ENCODE measurements at places on chromosomes 16 and 17.

GRCh38 chr16:70769761-70770160 lies 31.2 kb downstream of the VAC14 start:
- DNase-seq = no peak

DNA sequence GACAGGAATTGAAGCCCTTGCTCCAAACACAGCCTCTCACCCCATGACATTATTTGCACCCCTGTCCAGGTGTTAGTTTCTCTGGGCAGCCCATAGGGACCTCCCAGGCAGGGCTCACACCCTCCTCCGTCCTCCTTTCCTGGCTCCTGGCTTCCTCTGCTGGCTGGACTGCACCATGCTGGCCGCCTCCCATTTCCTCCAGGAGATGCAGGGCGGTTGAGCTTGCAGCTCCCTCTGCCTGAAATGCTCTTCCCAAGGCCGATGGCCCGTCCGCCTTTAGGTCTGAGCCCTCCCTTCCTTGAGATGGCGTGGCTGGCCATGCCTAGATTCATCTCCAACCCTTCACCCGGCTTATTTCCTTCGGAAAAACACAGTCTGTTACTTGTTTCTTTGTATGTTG lies 334.8 kb downstream of the SNX29 start:
- DNase-seq = no peak

DNA sequence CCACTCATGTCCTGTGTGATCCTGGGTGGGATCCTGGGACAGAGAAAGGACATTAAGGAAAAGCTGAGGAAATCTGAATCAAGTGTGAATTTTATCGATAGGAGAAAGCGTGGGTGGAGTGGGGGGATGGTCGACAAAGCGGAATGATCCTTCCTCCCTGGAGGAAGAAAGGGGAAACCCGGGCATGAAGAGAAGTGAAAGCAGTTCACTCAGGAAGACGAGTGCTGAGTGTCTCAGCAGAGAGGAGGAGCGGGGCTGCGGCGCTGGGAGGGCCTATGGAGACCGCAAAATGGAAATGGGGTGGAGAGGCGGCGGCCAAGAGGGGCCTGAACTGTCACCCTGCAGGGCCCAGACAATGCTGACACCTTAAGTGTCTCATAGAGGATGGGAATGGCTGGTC lies 8.7 kb downstream of the ZDHHC7 start:
- DNase-seq = no peak

- DNase-seq = no peak
Measured at GRCh38 chr17:10156948-10157607, 41.3 kb downstream of the GAS7 start.

GRCh38 chr16:61547626-61548025 lies 488.6 kb downstream of the CDH8 start:
- DNase-seq = no peak

- no peak for DNase-seq
Measured at GRCh38 chr17:36614081-36614480, 12.7 kb downstream of the MRM1 start.

DNA sequence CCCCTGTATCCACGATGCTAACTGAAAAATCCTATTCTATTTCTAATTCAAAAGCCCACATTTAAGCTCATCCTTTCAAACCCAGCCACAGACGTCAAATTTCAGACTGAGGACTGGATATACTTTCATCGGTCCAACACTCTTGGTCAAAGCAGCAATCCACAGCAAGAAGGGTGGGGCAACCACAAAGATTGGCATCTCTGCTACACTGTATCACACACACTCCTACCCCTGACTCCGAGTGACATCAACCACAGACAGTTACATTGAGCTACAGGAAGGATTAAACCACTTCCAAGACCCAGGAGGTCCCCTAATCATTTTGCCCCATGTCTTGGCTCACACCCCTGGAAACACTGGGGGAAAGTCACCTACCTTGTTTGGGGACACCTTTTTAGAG lies 61.3 kb downstream of the GRIN2A start:
- no peak for DNase-seq

GRCh38 chr17:39238311-39238972 lies 12.7 kb upstream of the STAC2 start:
- DNase-seq = peak; percentile 46

GRCh38 chr16:56222474-56222997 lies 31.2 kb downstream of the GNAO1 start:
- DNase-seq = no peak

GRCh38 chr17:21351366-21352065 lies 24.6 kb upstream of the KCNJ12 start:
- no peak for DNase-seq

- DNase-seq = no peak
Measured at GRCh38 chr17:42266918-42267766, 9.0 kb downstream of the STAT5B start.

DNA sequence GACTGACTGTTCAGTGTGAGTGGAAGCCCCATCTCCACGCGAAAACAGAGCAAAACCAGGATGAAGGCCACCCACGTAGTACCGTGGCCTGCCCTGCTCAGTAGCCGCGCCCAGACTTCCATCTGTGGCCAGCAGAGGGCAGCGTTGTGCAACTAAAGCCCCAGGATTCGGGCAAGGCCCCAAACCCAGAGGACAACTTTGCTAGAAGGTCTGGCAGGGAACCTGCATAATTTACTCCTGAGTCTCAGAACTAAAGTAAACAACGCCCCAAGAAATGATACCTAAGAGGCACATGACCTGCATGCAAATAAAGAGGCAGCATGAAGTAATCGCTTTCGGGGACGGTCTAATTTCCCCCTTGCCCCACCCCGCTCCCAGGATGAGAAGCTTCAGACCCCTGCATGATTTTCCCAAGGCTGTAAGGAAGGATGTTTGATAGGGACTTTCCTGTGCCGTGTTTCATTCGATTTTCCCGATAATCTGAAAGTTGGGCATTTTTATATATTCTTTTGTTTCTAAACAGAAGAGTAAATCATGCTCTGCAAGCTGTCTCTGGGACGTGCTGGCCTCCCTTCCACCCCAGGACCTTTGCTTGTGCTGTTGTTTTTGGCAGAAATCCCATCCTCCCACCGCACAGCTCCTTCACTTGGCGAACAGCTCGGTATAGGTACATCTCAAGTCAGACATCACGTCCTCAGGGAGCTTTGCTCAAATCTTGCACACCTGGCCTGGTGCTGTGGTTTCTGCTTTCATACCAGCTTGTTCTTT lies 18.6 kb downstream of the HSBP1 start:
- peak; percentile 77 for DNase-seq

GRCh38 chr16:77540646-77541045 lies 105.8 kb upstream of the ADAMTS18 start:
- no peak for DNase-seq

- no peak for DNase-seq
Measured at GRCh38 chr16:82748026-82748425, 121.3 kb downstream of the CDH13 start.

DNA sequence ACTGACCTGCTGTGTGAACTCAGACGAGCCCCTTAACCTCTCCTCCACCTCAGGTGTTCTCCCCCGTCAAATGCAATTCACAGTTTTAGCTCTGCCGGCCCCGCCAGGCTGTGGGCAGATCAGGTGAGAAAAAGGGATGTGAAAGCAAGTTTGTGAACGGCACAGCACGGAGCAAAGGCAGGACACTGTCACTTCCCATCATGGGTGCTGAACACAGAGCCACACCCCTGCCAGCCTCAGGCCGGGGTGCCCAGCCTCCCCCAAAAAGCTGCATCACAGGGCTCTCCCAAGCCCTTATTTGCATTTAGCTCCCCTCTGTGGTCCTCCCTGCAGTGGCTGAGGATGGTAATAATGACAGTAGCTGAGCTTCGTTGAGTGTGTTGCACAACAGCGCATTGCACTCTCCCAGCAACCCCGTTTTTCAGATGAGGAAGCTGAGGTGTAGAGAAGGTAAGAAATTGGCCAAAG lies 88.8 kb upstream of the TNRC6C start:
- no peak for DNase-seq

DNA sequence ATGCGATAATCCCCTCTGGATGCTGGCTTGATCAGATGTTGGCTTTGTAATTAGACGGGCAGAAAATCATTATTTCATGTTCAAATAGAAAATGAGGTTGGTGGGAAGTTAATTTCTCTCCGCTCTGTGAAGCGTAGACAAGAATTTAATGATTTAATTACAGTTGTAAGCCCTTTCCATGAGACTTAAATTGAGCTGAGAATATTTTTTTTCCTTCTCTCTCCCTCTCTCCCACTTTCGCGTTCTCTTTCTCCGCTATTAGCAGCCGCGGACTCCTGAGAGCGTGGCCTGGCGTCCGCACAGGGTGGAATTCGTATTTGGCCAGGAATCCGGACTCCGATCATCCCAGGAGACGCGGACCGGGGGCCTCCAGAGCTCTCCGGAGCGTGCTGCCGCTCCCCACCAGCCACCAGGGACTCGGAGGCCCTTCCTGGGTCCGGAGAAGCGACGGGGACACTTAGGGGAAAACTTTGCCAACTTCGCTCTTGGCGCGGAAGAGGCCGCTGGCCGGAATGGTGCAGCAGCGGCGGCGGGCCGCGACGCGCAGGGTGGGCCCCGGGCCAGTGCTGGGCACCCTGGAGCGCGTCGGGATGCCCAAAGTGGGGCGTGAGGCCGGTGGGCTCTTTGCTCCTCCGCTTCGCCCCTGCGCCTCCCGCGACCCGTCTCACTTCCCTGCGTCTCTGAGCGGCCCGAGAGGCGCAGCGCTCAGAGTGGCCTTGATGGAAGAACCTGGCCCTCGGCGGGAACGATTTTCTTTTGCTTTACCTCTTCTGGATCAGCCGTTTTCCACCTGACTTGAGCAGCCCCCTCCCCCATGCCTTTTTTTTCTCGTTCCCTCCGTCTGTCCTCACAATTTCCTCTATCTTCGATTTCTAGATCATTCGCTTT lies 3.6 kb upstream of the IRX3 start:
- no peak for DNase-seq

DNA sequence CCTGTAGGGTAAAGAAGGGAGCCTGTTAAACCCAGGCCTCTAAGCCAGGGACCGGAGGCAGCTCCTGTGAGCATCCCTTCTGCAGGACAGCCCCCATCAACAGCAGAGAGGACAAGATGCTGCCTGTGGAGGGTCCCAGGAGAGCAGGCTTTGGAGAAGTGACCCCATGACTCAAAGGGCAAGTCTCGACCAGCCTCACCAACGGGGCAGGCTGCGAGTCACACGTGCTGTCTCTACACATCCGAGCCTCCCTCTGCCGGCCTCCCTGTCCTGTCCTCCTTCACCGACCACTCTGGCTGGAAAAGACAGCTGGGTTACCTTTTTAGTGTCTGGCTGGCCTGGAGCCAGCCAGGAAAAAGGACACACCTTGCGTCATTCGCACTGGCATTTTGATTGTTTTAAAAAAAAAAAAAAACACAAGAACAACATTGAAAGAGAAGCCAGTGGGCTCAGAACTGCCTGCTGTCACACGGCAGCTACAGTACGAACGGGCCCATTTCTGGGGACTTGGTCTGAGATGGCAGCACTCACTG lies 74.5 kb upstream of the RCVRN start:
- DNase-seq = no peak

- peak; percentile 90 for DNase-seq
Measured at GRCh38 chr17:58328195-58329034, at the start of gene TSPOAP1. Gene TSPOAP1 (minus strand): TSS chr17:58328795. CDS start chr17:58327920, 875 bp downstream.

DNA sequence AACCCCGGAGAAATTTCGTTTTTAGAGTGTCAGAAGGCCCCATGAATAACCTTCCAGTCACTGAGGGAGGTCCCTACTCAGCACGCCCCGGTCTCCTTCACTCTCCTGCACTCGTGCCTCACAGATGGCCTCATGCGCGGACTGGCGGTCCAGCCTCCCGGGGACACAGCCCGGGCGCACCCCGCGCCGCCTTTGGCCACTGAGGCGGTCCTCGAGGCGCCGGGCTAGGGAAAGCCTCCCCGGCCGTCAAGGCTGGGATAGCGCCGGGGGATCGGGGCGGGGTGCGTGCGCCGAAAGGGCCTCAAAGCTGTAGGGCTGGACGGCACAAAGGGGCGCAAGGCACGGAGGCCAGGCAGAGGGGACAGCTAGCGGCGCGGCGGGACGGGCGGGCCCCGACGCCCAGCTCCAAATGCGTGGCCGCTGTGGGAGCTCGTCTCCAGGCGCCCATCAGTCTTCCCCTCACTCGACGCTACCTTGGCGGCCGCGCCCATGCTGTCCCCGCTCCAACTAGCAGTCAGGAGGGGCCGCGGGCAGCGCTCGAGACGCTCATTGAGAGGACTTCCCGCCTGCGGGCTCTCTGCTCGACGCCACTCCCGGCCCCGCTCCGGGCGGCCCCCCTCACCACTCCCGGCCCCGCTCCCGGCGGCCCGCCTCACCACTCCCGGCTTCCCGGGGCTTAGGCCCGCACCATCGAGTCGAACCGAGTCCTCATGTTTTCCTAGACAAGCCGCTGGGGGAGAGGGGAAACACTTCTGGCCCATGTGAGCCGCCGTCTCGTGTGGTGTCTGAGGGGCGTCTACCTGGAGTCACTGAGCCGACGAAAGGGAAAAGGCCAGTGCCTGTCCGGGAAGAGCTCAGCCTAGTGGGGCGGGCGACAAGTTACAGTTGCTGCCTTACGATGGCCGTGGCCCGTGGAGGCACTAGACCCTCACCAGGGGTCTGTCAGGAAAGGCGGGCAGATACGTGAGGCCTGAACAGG lies at the start of gene USP6:
Gene USP6, plus strand, starts transcription at position 360 of the 979 bp plus-strand sequence. CDS start 14,336 bp downstream, outside the sequence.
- no peak for DNase-seq

GRCh38 chr16:76213860-76214259 lies 63.3 kb upstream of the CNTNAP4 start:
- DNase-seq = no peak

- no peak for DNase-seq
Measured at GRCh38 chr16:48291303-48291702, 44.0 kb upstream of the ABCC11 start.

DNA sequence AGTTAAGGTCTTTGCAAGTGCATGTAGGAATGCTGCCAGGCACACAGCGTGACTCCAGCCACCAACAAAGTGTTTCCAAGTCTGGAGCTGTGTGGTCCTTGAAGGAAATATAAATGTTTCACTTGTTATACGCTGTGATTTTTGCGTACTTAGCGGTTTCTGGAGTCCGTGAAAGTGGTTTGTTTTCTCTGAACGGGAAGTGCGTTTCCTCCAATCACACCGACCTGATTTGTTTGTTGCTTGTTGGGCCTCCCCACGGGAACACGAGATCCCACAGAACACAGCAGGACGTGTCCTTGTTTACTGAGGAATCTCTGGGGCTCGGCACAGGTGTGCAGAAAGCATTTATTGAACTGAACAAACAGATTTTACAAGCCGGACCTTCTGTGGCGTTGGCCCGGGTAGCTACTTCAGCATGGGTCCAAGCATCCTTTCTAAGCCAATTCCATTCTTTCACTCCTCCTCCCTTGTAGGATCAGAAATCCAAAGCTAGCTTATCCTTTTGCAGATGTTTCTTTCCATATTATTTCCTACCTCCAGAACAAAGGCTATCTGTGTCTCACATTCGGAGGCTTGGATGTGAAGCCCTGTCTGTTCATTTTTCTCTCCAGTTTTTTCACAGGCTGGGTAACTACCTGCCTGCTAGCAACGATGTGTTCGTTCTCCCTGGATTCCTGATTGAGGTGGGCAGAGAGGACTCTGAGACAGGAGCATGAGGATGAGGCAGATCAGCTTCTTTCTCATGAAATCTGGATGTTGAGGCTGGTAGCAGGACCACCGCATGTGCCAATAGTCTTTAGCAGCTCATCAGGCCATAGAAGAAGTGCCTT lies 44.6 kb downstream of the ABAT start:
- DNase-seq = no peak
